ENCODE measurements at places on chromosomes 5 and 9. TPM values are rescaled to one million over a fixed set of nuclear protein-coding genes. Genes with fewer than 3 reads are reported as not detected.

HINT2 gene
- total RNA-seq = 25.1 TPM

TSLP gene
- under 0.01 TPM for total RNA-seq

FBP2 gene
- total RNA-seq = 72.5 TPM

ERAP2 gene
- total RNA-seq = 20.9 TPM

TRMT10B gene
- total RNA-seq = 2.1 TPM

TMEM252 gene
- not detected for total RNA-seq

ZFP62 gene
- total RNA-seq = 16.2 TPM

PCDHGB1 gene
- total RNA-seq = 1.6 TPM

TNPO1 gene
- total RNA-seq = 111 TPM

FRRS1L gene
- 1.0 TPM for total RNA-seq

ZBTB6 gene
- total RNA-seq = 20.4 TPM

CCL27 gene
- not detected for total RNA-seq

SAXO1 gene
- total RNA-seq = not detected

CTXN3 gene
- 1.0 TPM for total RNA-seq

ACOT12 gene
- 0.52 TPM for total RNA-seq
